Right ventricle myocardium inferior (tissue), 1 donor: ENCODE measurements at places on chromosomes 2 and 18. TPM values are rescaled to one million over a fixed set of nuclear protein-coding genes. Genes with fewer than 3 reads are reported as not detected.

CD207 gene
- total RNA-seq: 0.41 TPM

- no peak for DNase-seq
Measured at GRCh38 chr2:234930397-234930796, 21.4 kb upstream of the SH3BP4 start.

NEU2 gene
- not detected for total RNA-seq

E2F6 gene
- 12.5 TPM for total RNA-seq

CD28 gene
- 0.78 TPM for total RNA-seq

DNA sequence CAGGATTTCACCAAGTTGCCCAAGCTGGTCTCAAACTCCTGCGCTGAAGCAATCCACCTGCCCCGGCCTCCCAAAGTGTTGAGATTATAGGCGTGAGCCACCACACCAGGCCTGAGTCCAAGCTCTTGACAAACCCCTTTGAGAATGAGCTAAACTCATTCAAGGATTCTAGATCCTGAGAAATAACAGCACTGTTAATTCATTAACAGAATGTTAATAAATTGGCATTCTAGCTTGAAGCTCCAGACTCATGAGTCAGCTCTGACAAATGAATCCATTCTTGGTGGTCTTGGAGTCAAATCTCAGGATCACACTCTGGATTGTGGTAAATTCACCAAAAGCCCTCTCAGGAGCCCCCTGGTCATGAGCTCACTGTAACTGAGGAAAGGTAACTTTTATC is 1.8 kb downstream of the NARS1 start:
- no peak for DNase-seq

DNA sequence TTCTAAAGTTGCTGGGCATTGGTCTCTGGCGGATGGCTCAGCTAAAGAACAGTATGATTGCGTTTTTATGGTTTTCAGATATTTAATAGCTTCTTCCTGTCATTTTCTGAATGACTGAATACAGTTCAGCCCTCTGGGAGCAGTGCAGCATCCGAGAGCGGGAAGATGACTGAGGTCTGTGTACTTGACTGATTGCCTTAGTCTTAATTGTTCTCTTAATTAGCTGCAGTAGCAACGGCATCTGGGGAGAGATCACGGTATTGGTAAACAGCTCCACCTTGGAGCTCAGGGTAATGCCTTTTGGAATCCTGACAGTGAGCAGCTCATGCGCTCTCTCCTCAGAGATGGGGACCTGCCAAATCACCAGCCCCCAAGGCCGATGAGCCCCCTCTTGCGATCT is 481.4 kb upstream of the SPRED2 start:
- DNase-seq: no peak

LIMS1 gene
- 84.3 TPM for total RNA-seq

DNA sequence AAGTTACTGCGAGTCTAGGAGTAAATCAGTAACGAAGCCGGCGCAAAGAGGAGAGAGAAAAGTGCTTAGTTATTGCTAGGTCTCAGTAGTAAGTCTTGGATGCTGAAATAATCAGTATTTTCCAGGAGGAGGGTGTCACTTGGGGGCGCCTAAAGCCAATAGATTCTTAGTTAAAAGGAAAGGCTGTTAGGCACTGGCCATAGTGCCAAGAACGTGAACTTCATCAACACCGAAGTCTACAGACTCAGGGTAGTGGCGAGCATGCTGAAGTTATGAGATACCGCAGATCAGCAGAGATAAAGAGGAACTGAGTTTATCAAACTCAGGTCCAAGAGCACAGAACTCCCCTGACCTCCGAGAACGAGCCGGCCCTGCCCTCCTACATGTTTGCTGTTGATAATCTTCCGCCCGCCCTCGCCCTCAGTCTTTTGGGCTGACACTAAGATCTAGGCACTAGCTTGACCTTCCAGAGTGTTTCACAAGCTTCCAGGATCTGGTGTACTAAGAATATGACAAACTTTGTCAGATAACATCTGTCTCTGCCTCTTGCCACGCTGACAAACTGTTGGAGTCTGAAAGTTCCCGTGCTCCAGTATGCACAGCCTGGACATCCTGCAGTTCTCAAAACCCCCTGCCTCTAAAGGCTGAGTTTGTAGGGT is 49.2 kb downstream of the CYB5A start:
- peak; percentile 68 for DNase-seq

CDH2 gene
- 293 TPM for total RNA-seq

GRCh38 chr2:198700319-198700718 is 757.4 kb downstream of the SATB2 start:
- no peak for DNase-seq

GRCh38 chr2:129738799-129739198 is 240.7 kb upstream of the RAB6C start:
- no peak for DNase-seq

DNA sequence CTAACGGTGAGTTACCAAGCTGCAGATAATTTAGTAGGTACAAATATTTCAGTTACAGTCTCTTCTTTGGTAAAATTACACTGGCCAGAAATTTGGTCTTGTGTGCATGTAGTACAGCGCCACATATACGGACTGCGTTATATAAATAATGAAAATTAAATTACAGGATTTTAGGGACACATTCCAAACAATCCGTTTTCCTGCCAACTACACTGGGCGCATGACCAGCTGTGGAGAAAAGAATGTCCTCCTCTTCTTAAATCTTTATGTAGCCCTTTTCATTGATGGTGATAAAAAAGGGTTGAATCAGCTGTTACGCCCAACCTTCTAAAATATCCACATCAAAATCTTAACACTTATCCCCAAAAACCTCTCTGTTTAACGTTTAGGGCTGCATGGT is 37.5 kb downstream of the TCF4 start:
- DNase-seq: no peak

DNA sequence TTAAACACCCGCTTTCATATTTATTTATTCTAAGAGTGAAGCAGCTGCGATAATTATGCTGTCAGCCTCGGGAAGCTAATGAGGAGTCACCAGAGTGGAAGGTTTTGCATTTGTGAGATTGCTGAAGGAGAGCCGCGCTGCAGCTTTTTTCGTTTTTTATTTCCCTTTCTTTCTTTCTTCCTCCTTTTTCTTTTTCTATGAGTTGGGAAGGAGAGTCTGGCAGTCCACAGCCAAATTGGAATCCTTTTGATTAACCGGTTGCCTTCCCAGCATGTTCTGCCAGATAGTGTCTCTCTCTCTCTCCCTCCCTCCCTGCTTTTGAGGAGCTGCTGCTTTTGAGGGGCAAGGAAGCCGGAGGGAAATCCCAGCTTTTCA is 82.1 kb downstream of the CDK15 start:
- DNase-seq: no peak

RNF125 gene
- total RNA-seq: 5.6 TPM

SLC23A3 gene
- total RNA-seq: 0.87 TPM

DNA sequence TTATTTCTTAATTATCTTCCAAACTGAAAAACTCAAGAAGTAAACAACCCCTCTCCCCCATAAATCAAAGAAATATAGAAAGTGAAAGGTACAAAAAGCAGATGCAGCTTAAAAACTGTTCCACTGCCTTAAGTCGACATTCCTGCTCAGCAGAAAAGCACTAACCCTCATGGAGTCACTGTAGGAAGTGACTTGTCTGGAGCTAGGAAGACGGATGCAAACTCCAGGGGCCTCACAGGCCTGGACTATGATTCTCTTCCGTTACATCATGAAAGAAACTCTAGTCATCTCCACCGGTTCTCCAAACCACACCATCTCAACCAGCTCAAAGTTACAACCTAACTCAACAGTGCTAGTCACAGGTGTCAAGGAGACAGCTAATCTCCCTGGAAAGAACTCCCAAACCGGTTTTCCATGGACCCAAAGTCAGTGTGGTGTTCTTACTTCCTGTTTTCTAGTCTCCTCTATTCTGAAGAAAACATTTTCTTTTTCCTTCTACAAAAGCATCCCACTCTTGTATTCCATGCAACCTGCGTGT is 128.4 kb downstream of the PIEZO2 start:
- DNase-seq: no peak

DNA sequence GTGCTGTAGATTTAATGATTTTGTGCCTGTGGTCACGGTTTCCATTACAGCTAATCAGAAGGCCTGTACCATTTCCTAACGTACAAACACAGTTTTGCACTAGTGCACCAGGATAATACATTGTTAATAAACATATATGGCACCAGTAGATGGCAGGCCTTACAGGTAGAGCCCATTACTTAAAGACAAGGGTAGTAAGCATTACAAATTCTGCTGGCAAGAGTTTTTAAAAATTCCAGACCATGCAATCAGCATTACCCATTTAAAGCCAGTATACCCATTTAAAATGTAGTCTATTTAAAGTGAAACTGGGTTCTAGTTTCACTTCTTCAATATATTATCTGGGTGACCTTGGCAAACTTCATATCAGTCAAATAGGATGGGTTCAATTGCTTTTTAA is 224.2 kb downstream of the NUP35 start:
- DNase-seq: no peak

GRCh38 chr2:149394864-149395263 is 64.5 kb downstream of the LYPD6 start:
- DNase-seq: no peak

GPR17 gene
- 0.16 TPM for total RNA-seq

- peak; percentile 48 for DNase-seq
Measured at GRCh38 chr2:240467149-240467642, 31.7 kb downstream of the GPC1 start.

DNA sequence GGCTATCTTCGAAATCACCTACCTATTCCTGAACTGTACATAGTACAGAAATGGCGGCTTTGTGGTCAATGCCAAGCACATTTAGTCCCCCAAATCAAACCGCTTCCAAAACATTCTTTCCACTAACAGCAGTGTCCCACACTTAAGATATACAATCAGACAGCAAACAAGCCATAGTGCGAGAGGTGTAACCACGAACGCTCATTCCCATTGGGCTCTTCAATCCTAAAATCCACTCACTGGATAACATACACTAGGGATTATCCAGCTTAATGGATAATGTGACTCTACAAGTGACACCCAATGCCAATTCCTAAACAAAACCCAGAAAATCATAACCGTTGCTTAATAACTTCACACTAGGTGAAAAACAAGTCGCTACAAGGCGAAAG is 2.0 kb downstream of the XPO1 start:
- no peak for DNase-seq

DNA sequence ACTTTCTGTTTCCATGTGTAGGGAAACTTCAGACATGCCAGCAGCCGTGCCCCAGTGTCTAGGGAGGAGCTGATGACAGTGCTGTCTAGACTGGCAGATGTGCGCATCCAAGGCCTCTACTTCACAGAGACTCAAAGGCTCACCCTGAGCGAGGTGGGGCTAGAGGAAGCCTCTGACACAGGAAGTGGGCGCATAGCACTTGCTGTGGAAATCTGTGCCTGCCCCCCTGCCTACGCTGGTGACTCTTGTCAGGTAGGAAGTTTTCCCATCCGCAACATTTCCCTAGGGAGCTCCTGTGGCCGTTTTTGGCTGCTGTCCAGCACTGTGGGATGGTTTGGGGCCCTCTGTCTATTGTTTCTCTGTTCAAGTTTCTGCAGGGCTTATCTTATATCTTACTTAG is 143.1 kb upstream of the TTC39C start:
- no peak for DNase-seq

CDH19 gene
- total RNA-seq: 25.1 TPM
